Colonic mucosa (tissue), 4 donors: ENCODE measurements at places on chromosomes 11 and 22.

DNA sequence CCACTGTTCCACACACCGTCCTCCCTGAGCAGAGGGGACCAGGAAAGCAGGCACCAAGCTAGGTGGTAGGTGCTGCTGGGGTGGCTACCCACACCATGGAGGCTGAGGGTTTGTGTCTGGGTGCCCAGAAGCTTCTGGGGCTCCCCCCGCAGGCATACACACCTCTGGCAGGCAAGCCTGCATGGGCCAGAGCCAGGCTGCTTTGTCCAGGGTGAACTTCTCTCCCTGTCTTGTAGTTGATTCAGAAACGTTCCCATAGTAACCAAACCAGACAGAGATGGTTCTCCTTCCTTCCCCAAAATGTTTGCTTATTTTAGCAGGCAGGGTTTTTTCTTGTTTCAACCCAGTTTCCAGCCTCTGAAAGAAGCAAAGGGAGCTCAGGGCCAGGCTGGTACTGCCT, 40.9 kb upstream of the SUSD2 start:
- H3K36me3 ChIP-seq = no peaks in the 10 kb centered on the region
- no peaks in the 10 kb centered on the region for H3K27me3 ChIP-seq
- no peak overlapping the region for H3K27ac ChIP-seq
- DNase-seq = no peak
- H3K4me1 ChIP-seq = peaks cover 6% of the 10 kb centered on the region

GRCh38 chr22:34834059-34834458, 231.9 kb upstream of the ISX start:
- no peaks in the 10 kb centered on the region for H3K36me3 ChIP-seq
- no peak overlapping the region for H3K27ac ChIP-seq
- DNase-seq = no peak
- H3K4me3 ChIP-seq = no peak overlapping the region
- no peaks in the 10 kb centered on the region for H3K27me3 ChIP-seq

- no peaks in the 10 kb centered on the region for H3K27me3 ChIP-seq
- no peak overlapping the region for H3K27ac ChIP-seq
- H3K4me3 ChIP-seq = no peak overlapping the region
- no peaks in the 10 kb centered on the region for H3K36me3 ChIP-seq
- no peak for DNase-seq
- no peaks in the 10 kb centered on the region for H3K4me1 ChIP-seq
Measured at GRCh38 chr22:36756031-36756430, 19.9 kb downstream of the IFT27 start.

DNA sequence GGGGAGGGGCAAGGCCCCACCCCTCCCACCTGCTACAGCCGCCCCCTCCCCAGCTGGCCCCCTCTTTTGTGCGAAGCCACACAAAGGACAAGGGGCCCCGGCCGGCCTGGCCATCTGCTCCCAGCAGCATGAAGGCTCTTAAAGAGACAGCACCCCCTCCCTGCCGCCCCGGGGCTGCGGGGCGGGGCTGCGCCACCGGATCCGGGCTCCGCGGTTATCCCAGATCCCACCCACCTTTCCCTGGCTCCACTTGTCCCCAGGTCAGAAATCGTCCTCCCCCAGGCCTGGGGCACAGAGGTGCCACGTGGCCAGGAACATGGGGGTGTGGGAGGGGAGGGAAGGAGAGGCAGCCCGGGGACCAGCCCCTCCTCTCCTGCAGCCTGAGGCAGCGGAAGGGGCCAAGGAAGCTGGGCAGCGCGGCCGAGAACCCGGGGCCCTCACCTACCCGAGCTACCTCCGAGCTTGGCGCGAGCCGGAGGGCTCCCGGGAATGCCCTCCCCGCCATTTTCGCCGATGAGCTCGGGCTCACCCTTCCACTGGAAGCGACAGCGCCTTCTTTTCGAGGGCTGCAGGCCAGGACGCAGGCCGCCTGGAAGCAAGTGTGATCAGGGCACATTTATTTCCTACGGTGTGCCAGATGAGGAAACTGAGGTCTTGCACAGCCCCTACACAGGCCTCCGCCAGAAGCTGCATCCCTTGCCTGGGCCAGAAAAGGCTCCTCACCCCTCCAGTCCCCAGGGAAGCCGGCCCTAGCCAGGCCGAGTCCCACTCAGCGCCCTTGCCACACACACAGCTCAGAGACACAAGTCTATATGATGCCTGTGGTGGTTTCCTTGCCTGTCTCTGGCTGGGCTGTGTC, 2.5 kb upstream of the RCOR2 start:
- DNase-seq = peak; percentile 80
- H3K27ac ChIP-seq = peak overlapping the region; percentile 84
- no peaks in the 10 kb centered on the region for H3K27me3 ChIP-seq
- no peaks in the 10 kb centered on the region for H3K36me3 ChIP-seq
- H3K4me1 ChIP-seq = peaks cover 35% of the 10 kb centered on the region

- H3K27ac ChIP-seq = no peak overlapping the region
- no peaks in the 10 kb centered on the region for H3K4me1 ChIP-seq
- no peak overlapping the region for H3K4me3 ChIP-seq
- no peaks in the 10 kb centered on the region for H3K27me3 ChIP-seq
- no peak for DNase-seq
Measured at GRCh38 chr11:24267014-24267413, 229.8 kb upstream of the LUZP2 start.

DNA sequence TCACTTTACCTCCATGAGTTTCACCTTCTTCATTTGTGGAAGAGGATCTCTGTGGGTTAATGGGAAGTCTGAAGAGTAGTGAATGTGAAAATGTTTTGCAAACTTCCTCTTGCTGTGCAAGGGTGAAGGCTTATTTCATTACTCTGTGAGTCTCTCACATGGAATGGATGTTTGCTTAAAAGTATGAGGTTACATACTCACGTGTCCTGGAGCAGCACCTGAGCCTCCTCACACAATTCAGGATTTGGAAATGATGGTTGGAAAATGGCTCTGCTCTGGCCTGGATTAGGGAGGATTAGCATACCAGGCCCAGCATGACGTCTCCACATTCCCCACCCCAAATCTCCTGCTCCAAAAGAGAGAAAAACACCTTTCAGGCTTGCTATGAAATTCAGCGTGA, 4.8 kb downstream of the GRAMD1B start:
- H3K27me3 ChIP-seq = no peaks in the 10 kb centered on the region
- H3K4me3 ChIP-seq = no peak overlapping the region
- no peak overlapping the region for H3K27ac ChIP-seq
- no peaks in the 10 kb centered on the region for H3K4me1 ChIP-seq
- H3K36me3 ChIP-seq = no peaks in the 10 kb centered on the region

- H3K27ac ChIP-seq = peak overlapping the region; percentile 73
- no peaks in the 10 kb centered on the region for H3K36me3 ChIP-seq
- H3K4me1 ChIP-seq = peaks cover 3% of the 10 kb centered on the region
Measured at GRCh38 chr11:94134651-94135512, 6.2 kb downstream of the PANX1 start.

DNA sequence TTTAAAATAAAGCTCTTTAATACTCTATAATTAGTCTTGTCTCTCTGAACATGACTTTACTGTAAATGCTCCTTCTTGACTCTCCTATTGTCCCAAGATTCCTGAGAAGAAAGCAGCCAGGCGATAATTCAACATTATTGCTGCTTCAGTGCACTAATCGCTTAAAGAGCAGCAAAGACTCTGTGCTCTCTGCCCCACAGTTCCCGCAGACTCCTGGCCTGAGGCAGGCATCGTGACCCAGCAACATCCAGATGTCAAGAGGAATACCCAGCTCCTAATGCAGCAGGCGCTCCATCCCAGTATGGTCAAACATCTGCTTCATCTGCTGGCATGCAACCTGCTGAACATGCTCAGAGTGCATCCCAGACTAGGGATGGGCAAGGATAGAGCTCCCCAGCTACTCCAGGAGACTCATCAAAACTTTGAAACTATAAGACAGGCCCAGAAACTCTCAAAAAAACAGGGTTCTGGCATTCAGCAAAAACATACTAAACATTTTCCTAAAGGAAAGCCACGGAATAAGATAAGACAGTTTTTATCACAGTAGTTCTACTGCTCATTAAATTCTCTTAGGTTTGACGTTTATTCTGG, 270.0 kb downstream of the SOX6 start:
- H3K27ac ChIP-seq = no peak overlapping the region
- no peaks in the 10 kb centered on the region for H3K4me1 ChIP-seq
- H3K4me3 ChIP-seq = no peak overlapping the region
- H3K36me3 ChIP-seq = no peaks in the 10 kb centered on the region
- no peaks in the 10 kb centered on the region for H3K27me3 ChIP-seq

DNA sequence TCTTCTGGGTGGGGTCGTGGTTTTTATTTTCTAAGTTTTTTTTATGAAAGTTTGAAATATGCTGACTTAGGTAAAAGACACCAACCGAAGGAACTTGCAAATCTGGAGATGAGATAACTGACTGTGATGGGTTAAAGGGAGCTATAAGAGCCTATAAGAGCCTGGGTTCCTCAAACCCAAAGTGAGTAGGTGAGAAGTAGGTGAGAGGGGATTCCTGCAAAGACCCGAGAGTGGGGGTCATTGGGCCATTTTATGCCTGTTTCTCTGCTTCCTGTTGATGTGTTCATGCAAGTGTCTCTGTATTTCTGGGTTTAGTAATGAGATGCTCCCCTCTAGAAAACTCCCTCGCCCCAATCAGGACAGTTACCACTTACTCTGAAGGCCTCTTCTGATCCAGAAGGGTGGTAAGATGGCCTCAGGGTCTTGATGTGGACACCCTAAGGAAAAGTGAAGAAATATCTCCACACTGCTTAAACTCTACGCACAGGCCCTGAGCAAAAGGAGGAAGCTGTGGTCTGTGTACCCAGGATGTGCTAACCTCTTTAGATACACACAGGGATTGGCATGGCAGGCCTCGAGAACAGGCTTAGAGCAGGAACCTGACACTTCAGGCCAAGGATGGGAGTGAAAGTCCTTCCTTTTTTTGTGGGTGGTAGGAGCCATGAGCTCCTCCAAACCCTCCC, 1.8 kb downstream of the FLI1 start:
- H3K4me1 ChIP-seq = no peaks in the 10 kb centered on the region
- H3K27me3 ChIP-seq = peaks cover 45% of the 10 kb centered on the region
- no peaks in the 10 kb centered on the region for H3K36me3 ChIP-seq
- no peak for DNase-seq
- H3K27ac ChIP-seq = peak overlapping the region; percentile 80
- H3K4me3 ChIP-seq = peak overlapping the region; percentile 47

- no peak overlapping the region for H3K27ac ChIP-seq
- H3K27me3 ChIP-seq = no peaks in the 10 kb centered on the region
- no peaks in the 10 kb centered on the region for H3K4me1 ChIP-seq
- no peaks in the 10 kb centered on the region for H3K36me3 ChIP-seq
Measured at GRCh38 chr11:19753451-19754106, 40.9 kb downstream of the NAV2 start.

DNA sequence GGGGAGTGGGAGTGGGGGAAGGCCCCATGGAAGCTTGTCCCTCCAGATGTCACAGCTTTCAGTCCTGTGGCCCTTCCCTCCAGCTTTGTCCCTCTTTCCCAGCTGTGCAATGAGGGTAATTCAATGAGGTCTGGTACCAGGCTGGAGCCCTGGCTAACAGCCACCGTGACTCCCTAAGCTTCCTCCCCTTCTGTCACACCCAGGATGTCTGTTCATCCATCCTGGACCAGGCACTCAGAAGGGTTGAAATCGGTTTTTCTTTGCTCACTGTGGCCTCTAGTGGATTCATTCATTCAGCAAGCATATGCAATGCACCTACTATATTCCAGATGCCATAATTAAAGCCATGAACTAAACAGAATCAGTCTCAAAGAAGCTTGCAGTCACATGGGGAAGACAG, 38.7 kb downstream of the SYT13 start:
- no peaks in the 10 kb centered on the region for H3K4me1 ChIP-seq
- H3K27ac ChIP-seq = no peak overlapping the region
- no peak for DNase-seq
- no peaks in the 10 kb centered on the region for H3K27me3 ChIP-seq

GRCh38 chr11:43558146-43558545, 122.4 kb upstream of the HSD17B12 start:
- no peaks in the 10 kb centered on the region for H3K36me3 ChIP-seq
- peaks cover 11% of the 10 kb centered on the region for H3K27me3 ChIP-seq
- DNase-seq = no peak
- H3K4me3 ChIP-seq = no peak overlapping the region
- no peak overlapping the region for H3K27ac ChIP-seq

GRCh38 chr22:20198557-20199319, 47.9 kb upstream of the CCDC188 start:
- H3K27me3 ChIP-seq = no peaks in the 10 kb centered on the region
- H3K4me3 ChIP-seq = no peak overlapping the region
- DNase-seq = no peak
- peaks cover under 1% of the 10 kb centered on the region for H3K4me1 ChIP-seq
- no peak overlapping the region for H3K27ac ChIP-seq

GRCh38 chr22:29315286-29316140, at the start of gene RASL10A:
TSS of gene RASL10A (minus strand) at chr22:29315697. CDS start at chr22:29315246, 451 bp downstream.
- H3K36me3 ChIP-seq = no peaks in the 10 kb centered on the region
- H3K27ac ChIP-seq = no peak within 1 kb of the TSS
- DNase-seq = no peak
- peaks cover 27% of the 10 kb centered on the region for H3K27me3 ChIP-seq

DNA sequence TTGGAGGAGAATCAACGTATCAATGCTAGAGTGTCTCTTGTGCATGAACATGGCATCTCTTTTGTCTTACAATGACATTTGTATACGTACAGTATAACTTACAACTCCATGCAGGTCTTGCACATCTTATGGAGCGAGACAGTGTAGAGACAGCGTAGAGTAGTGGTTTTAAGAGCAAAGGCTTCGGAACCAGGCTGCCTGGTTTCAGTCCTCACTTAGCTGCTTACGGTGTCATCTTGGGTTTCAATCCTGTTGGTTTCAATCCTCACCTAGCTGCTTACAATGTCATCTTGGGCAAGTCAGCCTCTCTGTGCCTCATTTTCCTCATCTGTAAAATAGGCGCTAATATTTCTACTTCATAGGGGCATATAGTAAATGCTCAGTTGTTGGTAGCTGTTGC, 98.2 kb downstream of the PACS1 start:
- DNase-seq = no peak
- H3K4me1 ChIP-seq = no peaks in the 10 kb centered on the region
- no peak overlapping the region for H3K27ac ChIP-seq
- no peak overlapping the region for H3K4me3 ChIP-seq
- H3K36me3 ChIP-seq = no peaks in the 10 kb centered on the region
- H3K27me3 ChIP-seq = no peaks in the 10 kb centered on the region

DNA sequence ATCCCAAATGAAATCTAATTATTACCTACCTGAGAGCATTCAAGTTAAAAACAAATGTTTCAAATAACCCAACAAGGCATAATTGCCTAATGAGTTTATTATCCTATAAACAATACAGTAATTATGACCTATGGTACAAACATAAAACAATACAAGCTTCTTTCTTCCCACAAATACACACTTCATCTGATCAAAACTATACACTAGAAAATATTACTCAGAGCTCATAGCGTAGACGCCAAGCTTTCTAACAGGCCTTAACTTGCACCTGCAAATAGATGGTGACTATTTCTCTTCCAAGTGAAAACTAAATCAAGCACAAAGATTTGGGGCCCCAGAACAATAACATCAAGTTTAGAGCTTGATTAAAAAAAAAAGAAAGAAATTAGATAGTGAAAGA, 78.1 kb downstream of the SOX6 start:
- peak overlapping the region; percentile 54 for H3K27ac ChIP-seq
- no peaks in the 10 kb centered on the region for H3K36me3 ChIP-seq
- no peak overlapping the region for H3K4me3 ChIP-seq
- no peaks in the 10 kb centered on the region for H3K4me1 ChIP-seq
- DNase-seq = no peak
